ENCODE measurements at places on chromosomes 12 and 14.
A peak's percentile ranks its signal among the peaks of the same experiment; 100 is the strongest.

DNA sequence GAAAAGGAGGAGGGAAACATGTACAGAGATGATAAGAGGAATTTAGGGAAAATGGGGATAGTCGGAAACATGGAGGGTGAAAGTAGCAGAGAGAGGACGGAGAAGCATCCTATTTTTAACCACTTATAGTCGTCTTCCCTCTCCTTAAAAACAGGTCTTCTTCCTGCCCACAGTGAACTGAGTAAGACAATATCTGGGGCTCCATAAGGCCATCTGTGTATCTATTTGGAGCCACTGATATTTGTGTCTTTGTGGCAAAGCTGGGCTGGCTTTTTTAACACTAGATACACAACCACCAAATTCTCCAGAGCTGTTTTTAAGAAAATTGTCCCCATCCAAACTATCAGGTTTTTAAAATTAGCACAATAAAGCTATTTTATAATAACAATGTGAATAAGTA, 109.5 kb upstream of the RAP1B start:
- DNase-seq, result no peak

DNA sequence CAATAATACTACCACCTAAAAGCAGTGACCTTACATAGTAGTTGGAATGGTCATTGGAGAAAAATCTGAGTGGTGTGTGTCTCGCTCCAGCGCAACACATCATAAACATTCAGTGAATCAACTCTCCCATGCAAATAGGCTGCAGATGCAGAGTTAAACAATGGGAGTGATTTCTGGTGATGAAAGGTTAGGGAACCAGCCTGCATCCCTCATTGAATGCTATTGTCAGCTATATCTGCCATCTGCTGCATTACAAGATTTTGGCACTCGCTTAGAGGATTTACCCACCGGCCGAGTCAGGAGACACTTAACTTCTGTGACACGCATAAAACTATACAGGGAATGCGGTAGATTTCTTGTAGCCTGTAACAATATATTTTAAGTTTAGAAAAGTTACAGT, 900.9 kb downstream of the FLRT2 start:
- DNase-seq, result no peak

- DNase-seq, result no peak
These were observed 143.7 kb downstream of the AKAP6 start for GRCh38 chr14:32472512-32473463.

- no peak for DNase-seq
These were observed 64.9 kb upstream of the PCED1B start for GRCh38 chr12:47014474-47014873.

DNA sequence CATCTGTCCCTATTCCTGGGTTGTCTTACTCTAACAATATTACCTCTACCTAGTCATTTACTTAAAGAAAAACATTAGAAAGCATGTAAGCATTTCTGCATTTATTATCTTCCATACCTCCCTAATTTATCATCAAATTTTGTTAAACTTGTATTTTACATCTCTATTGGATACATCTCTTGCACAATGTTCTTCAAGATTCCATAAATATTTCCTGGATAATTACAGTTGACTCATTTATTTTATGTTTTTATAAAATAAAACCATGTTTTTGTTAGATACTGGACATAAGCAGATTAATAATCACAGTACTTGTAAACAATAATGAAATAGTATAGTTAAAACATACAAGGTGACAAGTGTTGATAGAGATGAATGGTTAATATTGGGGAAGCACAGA, 209.0 kb downstream of the TMTC3 start:
- no peak for DNase-seq

GRCh38 chr12:105428793-105429395, 98.4 kb downstream of the C12orf75 start:
- no peak for DNase-seq

GRCh38 chr14:69333791-69334337, 64.2 kb downstream of the ERH start:
- DNase-seq, result no peak

DNA sequence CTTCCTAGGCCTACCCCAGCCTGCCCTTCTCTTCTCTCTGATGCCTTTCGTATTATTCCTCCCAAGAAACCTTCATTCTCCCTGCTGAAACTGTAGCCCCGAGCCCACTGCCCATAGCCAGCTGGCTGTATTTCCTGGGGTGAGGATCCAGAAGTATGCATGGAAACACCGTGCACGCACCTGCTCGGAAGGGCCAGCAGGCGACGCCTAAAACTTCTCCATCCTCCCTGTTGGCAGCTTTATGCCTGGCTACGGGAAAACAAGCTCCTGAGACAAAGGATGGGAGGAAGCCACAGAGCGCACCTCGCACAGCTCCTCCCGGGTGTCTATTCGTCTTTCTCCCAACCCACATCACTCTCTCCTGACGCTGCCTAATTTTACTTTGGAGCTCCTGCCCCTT, 69.0 kb upstream of the CAPRIN2 start:
- DNase-seq, result no peak

- no peak for DNase-seq
These were observed 89.3 kb upstream of the DHRS4 start for GRCh38 chr14:23864259-23864658.

- DNase-seq, result no peak
These were observed 185.0 kb upstream of the NRXN3 start for GRCh38 chr14:77985211-77985615.

GRCh38 chr12:1197264-1198018, 206.4 kb downstream of the ERC1 start:
- no peak for DNase-seq

DNA sequence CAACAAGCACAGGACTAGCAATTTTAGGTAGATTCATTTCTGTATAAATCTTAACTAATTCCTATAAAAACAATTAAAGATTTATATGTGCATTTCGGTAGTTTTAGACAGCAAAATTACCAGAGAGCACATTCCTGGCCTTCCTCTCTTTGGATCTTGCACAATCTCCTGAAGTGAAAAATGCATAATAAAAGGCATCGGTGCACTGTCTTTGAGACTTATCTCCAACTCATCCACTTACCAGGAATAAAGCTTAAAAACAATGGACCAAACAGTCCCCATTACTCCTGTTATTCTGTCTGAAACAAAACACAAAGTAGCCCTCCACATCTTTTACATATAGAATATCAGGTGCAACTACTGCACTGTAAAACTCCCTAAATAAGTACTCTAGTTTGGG, 69.3 kb downstream of the HECTD1 start:
- DNase-seq, result no peak

DNA sequence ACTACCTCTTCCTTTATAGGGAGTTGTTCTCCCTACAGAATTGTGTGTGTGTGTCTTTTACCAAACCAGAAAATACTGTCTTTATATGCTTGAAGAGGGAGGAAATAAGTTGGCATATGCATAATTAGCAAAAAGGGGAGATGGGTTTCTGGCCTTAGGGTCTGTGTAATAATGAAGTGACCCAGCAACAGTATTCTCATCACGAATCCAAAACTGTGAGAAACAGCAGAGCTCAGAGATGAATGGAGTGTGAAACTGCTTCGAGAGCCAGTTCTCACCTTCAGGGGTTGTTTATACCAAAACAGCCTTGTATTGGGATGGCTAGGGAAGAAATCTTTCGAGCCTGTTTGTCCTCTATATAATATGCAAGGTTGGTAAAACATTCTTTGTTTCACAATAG, 227.5 kb downstream of the MON2 start:
- DNase-seq, result no peak

- peak; percentile 83 for DNase-seq
These were observed 19.8 kb downstream of the GALNT6 start for GRCh38 chr12:51371295-51371953.

GRCh38 chr12:6953442-6954315, 2.5 kb downstream of the PTPN6 start:
- DNase-seq, result no peak

GRCh38 chr12:4855121-4855924, 54.4 kb upstream of the KCNA1 start:
- DNase-seq, result peak; percentile 33

DNA sequence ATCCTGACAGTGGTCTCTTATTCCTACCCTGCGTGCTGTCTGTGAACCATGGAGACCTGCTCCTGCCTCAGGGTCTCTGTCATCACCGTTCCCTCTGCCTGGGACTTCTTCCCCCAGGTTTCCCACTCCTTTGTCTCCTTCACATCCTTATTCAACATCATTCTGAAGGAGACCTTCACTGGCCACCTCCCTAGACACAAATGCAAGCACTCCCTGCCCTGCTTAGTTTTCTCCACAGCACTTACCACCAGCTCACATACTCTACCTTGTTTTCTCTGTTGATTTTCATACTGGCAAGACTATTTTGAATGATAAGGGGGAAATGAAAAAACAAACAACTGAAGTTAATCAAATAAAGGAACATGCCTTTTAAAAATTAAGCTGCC, 192.8 kb downstream of the ANO6 start:
- DNase-seq, result no peak

DNA sequence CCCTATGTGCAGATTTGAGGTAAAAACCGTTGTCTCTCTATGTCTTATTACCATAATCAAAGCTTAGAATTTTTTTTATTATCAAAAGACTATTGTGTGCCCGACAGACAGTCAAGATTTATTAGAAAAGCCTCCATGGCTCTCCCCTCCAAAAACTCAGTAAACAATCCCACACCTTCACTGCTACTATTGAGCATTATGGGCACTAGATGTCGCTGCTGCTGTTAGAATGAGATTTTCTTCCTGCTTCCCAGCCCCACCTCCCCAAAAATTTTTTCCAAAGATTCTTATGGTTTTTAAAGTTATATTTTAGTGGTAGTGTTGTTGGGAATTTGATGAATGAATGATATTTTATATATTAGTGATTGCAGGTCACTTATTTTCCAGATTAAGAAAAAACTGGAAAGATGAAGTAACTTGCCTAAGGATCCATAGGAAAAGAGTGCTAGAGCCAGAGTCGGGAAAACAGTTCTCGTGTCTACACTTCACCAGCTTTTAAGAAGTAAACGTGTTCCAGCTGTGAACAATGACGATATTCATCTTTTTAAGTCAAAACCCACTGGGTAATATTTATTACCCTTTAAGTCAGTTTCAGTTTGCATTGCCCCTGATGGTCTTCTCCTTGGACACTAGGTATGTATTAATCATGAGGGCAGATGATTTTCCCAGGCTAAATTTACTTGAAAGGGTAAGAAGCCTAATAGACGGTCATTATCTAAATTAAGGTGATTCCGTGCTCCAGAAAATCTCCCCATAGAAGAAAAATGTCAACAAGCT, 12.2 kb upstream of the FOXG1 start:
- no peak for DNase-seq

DNA sequence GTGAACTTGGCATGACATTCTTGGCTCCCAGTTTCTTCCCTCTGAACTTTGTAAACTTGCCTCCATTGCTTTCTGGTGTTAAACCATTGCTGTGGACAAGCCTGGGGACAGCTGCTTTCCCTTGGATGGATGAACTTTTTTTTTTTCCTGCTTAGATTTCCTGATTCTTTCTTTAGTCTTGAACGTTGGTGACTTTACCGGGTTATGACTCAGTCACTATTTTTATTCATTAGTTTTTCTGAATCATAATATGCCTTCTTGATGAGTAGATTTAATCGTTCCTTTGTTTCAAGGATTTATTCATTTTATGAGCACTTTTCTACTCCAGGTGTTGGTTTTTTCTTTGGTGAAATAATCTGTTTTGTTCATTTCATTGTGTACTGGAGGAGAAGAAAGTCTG, 155.0 kb upstream of the RTL1 start:
- no peak for DNase-seq

DNA sequence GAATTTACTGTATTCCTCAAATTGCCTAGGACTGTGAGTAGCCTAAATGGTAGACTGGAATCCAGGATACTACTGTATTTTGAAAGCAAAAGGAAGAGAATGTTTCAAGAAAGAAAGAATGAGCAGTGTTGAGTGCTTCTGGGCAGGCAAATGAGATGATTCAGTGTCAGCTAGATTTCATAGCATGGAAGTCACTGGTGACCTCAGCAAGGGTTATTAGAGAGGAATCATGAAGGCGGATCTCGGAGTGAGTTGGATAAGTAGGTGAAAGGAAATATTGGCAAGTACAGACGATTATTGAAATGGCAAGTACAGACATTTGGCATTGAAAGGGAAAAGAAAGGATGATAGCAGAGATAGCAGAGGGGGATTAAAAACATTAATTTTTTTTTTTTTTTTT, 27.1 kb downstream of the VRK1 start:
- DNase-seq, result peak; percentile 37

DNA sequence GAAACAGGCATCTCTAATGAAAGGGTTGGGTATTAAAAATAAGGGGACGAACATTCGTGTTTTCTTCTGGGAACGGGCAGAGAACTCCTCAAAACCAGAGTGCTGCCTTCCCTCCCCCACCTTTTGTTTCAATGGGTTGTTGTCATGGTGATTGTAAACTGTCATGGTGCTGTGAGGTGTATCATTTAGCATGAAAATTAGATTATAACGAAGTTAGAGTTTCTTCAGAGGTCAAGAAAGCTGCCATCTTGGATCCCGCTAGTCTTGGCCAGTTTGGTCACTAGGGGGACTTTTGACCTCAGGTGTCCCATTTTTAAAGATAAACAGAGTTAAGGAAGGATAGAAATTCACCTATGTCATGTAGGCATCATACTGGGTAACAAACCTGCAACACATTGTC, 123.0 kb downstream of the PDE3A start:
- no peak for DNase-seq

DNA sequence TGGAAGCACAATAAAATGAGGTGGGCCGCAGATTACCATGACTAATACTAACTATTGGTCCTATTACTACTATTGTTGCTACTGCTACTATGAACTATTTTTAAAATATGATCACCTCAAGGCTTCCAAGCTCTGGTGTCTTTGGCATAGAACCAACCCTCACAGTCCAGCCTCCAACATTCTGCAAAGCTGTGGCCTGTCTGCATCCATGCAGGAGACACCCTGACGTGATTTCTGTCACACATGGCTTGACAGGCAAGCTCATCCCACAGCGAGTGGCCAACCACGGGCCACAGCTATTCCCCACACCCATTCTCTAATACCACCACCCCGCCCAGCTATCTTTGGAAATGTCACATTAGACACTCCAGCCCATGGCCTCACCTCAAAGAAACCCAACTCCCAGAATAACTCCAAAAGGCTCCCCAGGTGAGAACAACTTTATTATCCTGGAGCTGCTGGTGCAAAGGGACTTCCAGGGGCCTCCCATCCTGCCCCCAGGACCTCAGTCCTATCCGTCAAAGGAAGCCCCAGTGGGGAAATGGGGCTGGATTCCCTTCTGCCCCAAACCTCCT, 14.4 kb downstream of the ISCU start:
- DNase-seq, result no peak

DNA sequence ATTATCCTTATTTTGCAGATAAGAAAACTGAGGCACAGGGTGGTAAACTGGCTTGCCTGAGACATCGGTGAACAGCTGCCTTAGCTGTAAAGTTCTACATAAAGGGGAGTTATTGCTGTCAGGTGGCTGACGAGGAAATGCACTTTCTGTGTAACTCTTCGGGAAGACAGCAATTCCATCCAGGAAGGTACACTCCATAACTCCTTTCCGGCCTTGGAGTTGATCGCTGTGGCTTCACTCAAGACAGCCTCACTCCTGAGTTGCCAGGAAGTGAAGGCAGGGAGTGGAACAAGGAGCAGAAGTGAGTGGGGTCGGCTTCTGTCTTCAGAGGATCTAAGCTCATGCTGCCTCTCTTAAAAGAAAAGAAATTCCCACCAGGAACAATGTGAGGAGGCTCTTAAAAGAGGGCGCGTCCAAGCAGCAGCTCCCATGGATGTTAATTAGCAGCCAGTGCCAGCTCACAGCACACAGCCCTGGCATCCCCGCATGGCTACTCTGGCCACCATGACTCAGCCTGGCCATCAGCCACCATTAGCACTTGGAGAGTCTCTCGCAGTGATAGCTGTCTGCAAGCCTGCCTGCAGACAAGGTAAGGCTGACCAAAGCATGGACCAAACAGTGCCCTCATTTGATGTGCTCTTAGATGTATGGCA, 60.3 kb downstream of the NUAK1 start:
- DNase-seq, result peak; percentile 41

- DNase-seq, result peak; percentile 44
These were observed 13.7 kb downstream of the KRT71 start for GRCh38 chr12:52539083-52539820.

All from AG04449 (cell line).